ENCODE measurements at places on chromosomes 6 and 20.

- no peak for DNase-seq
Observed at GRCh38 chr20:59149678-59150504, 13.7 kb upstream of the ZNF831 start.

GRCh38 chr20:62117362-62117646 is 5.0 kb upstream of the LSM14B start:
- no peak for DNase-seq

DNA sequence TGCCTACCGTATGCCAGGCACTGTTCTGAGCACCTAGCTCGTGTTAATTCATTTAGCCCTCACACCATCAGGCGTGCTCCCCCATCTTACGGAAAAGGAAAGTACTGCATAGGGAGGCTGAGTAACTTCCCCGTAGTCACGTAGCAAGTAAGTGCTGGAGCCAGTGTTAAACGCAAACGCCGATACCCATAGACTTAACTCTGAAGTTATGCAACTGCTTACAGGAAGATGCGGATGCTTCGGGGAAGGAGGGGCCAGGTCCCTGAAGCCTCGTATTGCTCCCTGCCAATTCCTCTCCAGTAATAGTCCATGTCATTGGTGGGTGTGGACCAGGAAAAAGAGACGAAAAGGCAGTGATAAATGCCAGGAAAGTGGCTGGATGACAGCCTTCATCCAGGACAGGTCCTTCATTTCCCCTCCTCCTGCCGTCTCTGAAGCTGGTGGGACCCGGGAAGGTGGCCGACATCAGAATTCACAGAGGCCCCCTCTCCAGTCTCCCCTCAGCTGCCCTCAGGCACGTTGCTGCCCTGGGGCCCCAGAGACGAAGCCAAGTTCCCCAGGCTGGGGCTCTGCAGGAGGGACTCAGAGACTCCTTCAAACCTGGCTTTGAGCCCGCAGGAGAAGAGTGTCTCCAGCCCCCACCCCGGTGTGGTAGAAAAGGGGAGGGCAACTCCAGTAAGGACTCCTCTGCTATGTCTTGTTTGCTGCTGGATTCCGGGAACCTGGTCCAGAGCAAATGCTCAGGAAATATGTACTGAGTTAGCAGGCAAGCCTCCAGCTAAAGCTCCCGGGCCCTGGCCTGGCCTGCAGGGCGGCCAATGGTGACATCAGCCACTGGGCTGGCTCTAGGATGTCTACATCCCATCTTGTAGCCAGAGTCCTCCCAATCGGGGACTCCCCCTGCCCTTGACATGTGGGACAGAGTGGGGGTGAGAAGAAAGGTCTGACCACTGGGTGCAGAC is 37.8 kb downstream of the RAB44 start:
- peak; percentile 21 for DNase-seq

- no peak for DNase-seq
Observed at GRCh38 chr6:25777031-25777430, 22.5 kb downstream of the SLC17A4 start.

GRCh38 chr20:59829786-59830664 is 103.4 kb downstream of the SYCP2 start:
- no peak for DNase-seq

- no peak for DNase-seq
Observed at GRCh38 chr6:117986396-117986795, 79.3 kb downstream of the SLC35F1 start.

DNA sequence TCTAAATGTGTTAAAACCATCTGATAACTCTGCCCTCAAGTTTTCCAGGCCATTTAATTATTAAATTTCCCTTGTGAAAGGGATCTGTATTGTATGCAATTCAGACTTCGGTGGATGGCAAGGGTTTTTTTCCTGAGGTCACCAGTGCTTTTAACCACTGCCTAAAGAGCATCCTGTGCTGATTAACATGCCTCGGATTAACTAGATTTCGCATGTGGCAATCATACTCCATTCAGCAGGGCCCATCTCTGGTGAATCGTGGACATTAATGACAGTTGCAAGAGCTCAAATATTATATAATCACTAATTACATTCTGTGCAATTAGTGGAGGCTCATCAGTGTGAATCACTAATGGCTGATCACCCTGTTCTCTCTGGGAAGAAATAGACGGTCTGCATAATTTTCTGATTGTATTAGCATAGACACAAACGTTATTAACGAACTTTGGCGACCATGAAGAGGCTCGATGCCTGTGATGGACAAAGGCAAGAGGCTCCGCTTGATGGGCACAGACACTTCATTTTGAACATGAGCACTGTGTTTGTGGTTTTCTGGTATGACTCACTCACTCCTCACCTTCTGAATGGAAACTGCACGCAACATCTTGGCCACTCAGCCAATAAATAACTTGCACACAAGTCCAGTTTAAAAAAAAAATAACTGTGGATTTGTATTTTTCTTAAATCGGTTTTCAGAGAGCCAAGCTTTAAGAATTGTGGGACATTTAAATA is 31.4 kb downstream of the LINC00237 start:
- no peak for DNase-seq

DNA sequence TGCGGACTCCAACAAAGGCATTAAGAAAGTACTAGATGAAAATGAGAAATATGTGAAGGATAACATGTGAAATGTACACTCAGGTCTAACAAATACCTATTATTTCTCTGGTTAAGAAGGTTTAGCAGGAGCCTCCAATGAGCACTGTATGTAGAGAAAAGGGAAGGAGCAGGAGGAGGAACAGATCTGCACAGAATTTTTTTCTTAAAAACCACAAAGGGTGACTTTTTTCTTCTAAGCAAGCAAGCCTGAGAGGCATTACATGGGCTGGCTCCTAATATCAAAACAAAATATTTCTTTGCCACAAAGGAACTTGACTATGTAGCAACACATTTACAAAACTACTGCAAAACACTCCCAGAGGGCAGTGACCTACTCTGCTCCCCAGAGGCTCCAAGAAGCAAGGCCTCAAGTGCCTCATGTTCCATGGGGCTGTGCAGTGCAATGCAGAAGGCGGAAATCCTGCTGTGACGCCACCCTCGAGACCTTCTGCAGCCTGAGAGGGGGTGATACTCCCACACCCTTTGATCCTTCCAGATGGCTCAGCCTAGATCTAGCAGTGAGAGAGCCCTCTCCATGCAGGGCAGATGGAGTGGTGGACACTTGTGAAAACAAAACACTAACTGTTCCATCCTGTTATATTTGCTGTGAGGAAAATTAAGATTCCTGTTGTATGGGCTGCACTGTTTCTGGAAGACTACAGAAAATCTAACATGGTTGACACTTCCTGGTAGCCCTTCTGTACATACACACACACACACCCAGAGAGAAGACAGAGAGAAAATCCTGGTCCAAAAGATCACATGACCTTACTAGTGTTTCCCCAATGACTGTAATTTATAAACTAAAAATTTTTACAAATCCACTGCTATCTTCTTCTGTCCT is 36.0 kb upstream of the SMIM29 start:
- DNase-seq = no peak

DNA sequence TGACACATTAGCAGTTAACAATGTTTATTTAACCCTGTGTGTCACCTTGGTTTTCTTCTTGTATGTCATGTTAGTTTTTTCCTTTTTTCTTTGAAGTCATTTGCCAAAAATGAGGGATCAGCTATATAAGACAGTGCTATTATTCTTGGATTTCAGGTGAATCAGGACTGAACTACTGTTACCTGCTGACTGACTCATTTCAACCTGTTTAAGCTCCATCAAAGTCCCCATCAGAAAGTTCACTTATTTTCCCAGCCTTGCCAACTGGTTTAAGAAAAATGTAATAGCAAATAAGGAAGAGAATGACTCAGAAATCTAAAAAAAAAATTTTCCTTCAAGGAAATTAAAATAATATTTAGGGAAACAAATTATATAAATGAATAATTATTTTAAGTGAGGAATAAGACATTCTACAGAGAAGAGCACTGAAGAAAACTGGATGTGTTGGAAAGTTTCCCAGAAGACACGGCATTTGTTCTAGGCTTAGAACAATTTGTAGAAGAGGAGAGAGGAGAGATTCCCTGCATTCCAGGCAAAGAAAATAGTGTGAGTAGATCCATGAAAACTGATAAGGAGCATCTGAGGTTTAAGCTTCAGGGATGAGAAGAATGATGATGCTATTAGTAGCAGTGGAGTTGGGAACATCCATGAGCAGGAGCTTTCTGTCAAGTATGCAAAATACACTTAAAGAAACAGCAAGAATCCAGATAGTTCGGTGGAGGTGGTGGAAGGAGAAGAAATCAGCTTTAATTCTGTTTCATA is 84.9 kb upstream of the SIM1 start:
- no peak for DNase-seq

GRCh38 chr6:131063028-131063763 is at the start of gene EPB41L2:
Gene EPB41L2 (minus strand): TSS chr6:131063245. CDS start chr6:130956485, 106,760 bp downstream.
- peak; percentile 36 for DNase-seq

- DNase-seq = no peak
Observed at GRCh38 chr6:142376800-142377496, 75.1 kb downstream of the ADGRG6 start.

DNA sequence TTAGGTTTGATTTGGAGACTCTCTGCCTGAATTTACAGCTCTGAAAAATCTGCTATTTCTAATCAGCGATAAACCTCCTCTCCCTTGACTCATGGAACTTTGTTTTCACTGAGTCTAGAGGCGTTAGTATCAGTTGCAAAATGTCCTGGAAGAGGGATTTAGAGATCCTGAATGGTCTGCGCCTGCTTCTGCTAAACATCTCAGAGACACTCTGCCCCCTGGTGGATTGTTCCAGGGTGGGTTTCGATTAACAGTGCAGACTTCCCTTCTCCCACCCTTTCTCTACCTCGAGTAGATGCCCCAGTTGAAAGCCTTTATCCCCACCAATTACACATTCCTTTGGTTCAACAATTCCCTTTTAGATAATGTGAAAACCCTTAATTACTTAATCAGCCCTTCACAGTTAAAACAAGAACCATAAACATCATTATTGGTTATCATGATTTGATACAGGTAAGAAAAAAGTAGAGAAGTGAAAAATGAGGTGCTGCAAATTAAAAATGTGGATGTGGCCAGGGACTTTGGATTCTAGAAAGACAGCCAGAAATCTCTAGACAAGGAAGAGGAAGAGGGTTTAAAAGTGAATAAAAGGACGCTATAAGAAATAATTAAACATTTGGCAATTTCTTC is 5.5 kb downstream of the HTR1B start:
- peak; percentile 12 for DNase-seq

DNA sequence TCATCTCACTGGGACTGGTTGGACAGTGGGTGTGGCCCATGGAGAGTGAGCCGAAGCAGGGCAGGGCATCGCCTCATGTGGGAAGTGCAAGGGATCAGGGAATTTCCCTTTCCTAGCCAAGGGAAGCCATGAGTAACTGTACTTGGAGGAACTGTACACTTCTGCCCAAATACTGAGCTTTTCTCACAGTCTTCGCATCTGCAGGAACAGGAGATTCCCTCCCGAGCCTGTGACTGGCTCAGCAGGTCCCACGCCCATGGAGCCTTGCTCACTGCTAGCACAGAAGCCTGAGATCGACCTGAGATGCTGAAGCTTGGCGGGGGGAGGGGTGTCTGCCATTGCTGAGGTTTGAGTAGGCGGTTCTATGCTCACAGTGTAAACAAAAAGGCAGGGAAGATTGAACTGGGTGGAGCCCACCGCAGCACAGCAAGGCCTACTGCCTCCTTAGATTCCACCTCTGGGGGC is 10.4 kb upstream of the CALHM5 start:
- no peak for DNase-seq

DNA sequence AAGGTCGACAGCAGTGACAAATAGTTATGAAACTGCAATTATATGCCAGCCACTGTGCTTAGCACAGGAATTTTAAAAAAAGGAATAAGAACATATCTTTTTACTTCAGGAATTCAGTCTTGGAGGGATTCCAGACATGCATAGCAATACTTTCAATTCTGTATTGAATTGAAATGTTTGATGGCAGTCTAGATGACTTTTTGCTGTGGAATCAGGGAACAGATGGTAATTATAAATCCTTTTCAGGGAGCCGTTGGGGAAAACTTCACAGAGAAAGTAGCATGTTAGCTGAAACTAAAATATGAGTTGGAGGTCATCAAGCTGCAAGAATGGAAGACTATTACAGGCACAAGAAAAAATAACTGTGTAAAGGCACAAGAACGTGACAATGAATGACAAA is 74.8 kb downstream of the IMPG1 start:
- DNase-seq = no peak

DNA sequence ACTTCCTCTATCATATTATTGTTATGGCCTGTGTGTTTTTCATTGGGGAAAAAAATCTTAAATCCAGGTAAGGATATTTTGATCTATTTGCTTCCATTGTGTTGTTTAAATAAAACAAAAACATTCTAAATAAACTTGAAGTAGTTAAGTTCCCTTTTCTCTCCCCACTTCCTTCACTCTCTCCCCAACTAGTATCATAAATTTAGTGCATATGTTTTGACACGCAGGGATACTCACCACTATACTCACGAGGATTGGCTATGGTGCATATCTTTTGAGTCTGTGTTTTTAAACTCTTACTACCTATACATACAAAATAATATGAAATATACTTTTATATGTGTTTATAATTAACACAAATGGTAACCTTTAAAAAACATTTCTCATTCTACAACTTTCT is 5.2 kb downstream of the TTLL9 start:
- DNase-seq = no peak

GRCh38 chr20:48723308-48724264 is 104.2 kb downstream of the PREX1 start:
- DNase-seq = no peak

DNA sequence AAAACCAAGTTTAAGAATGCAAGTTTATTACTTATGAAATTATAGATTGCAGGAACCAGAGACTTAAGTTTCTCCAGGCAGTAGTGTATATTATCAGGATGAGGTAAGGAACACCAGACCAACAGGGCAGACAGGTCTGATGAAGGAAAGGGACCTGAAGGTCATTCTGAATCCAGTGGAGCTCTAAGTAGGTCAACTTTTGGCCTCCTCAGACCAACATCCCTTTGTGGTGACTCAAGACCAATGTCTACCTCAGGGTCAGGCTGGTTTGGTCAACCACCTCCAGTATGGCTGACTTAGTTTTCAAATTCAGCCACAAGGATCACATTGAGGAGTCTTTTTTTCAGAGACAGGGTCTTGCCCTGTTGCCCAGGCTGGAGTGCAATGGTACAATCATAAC is 38.7 kb upstream of the TFAP2A start:
- no peak for DNase-seq

GRCh38 chr6:76682842-76683241 is 610.4 kb upstream of the IMPG1 start:
- no peak for DNase-seq

DNA sequence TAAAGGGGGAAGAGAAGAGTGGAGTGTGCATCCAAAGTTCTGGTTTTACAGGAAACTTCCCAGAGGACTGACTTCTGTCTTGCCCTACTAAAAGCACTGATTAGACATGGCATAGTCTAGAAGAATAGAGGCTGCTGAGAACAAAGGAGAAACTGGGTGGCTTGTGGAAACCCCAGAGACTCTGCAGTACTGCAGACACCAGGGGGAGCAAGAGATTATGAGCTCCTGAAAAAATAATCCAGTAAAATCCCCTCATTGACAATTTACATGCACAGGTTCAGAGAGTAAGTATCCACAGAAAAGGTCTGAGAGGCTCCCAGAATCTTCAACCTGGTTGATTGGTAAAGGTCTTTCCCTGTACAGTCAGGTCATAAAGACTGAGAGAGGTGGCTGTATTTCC is 48.7 kb upstream of the CLVS2 start:
- DNase-seq = no peak

- no peak for DNase-seq
Observed at GRCh38 chr6:14386668-14387067, 269.1 kb downstream of the CD83 start.

- no peak for DNase-seq
Observed at GRCh38 chr6:142942805-142943227, 2.2 kb downstream of the HIVEP2 start.

- DNase-seq = no peak
Observed at GRCh38 chr20:49863666-49864065, 51.0 kb downstream of the SLC9A8 start.

- no peak for DNase-seq
Observed at GRCh38 chr20:46544576-46544975, 5.9 kb downstream of the OCSTAMP start.

Data from activated CD4-positive, alpha-beta T cell treated with anti-CD3 and anti-CD28 coated beads, Interleukin-2, amount 50 U/mL, for 24 hours (primary cell).